EL (cell line): ENCODE measurements at places on chromosomes 5 and 9.

DNA sequence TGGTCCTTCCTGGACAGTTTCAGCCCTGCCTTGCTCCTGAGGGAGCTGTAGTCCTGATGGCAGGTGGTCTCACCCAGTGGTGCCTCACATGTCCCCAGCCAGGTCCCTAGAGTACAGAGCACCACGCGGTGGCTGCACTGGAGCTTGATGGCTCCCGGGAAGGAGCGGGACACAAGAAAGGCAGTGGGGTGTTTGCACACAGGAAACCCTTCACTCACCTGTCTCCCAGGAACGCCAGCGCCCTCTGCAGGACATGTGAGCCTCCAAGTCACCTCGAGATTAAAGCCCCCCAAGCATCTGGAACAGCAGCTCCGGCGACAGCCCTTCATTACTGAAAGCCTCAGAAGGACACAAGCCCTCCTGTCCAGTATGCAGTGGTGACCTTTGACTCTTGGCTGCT lies 19.9 kb upstream of the TMEM250 start:
- DNase-seq: peak; percentile 25

DNA sequence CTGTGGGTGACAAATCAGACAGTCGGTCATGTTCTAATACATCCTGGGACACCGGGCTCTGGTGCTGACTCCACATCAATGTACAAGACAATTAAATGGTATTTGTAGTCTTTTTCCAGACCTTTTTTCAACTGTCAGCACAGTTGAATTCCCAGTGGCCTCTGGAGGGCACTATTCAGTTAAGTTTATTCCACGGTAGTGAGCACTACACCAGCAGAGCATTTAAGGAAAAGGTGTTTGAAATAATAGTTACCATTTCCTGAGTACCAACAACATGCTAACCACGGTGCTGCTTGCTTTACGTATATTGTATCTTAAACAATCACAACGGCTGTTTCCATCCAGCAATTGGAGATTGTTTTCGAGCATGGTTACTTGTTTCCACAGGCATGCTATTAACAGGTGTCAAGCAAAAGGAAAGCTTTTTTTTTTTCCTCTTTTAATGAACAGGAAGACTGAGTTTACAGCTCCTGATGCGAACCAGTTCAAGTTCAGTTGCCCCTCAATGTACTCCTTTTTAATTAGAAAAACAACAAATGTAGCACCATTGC lies 186.7 kb downstream of the PDZD2 start:
- peak; percentile 61 for DNase-seq

- no peak for DNase-seq
Measured at GRCh38 chr5:90056911-90057705, 352.4 kb downstream of the CETN3 start.

DNA sequence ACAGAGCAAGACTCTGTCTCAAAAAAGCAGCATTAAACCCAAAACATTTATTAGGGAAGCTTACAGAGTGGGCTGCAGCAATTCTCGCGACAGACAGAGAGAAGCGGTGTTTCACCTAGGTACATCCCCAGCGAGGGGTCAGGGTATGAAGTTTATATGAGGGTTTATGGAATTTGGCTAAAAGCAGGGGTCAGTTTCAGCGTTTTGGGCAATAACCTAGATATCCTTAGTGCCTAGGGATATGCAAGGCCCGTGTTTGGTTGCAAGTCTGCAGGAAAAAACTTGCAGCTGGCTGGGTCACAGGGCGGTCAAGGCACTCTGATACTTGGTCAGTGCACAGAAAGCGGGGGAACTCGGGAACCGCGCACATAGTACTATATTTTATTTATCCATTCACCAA lies 649 bp upstream of the GLE1 start:
- DNase-seq: peak; percentile 18

DNA sequence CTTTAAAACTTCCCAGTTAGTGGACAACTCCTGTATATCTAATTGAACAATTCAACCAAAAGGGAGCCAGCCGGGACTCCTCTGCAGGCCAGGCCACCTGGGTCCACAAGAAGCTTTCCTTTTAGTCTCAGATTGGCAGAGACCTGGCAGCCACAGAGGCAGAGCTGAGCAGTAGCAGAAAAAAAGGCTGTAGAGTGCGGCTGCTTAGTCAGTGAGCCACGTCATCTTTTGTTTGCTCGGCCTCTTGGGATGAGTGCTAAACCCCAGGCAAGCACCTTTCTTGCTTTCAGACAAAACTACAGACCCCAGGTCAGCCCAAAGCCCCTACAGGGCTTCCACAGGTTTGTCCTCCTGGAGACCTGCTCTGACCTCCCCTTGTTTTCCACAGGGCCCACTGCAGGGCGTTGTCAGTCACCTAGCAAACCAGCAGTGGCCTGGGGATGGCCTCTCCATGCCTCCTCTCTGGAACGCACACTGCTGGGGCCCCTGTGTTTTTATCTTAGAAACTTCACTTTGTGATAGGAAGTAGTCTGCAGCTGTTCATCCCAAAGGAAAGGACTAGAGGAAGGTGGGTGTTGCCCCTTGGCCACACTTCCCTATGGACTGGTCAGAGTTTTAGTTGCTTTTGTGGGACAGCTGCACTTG lies 49.9 kb downstream of the SHB start:
- peak; percentile 82 for DNase-seq

DNA sequence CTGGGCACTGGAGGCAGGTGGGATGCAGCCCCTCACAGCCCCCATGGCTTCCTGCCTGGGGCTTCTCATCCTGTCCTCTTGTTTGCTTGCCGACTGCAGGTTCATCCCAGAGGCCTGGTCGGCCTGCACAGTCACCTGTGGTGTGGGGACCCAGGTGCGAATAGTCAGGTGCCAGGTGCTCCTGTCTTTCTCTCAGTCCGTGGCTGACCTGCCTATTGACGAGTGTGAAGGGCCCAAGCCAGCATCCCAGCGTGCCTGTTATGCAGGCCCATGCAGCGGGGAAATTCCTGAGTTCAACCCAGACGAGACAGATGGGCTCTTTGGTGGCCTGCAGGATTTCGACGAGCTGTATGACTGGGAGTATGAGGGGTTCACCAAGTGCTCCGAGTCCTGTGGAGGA lies 232.7 kb downstream of the ADAMTSL1 start:
- DNase-seq: no peak

DNA sequence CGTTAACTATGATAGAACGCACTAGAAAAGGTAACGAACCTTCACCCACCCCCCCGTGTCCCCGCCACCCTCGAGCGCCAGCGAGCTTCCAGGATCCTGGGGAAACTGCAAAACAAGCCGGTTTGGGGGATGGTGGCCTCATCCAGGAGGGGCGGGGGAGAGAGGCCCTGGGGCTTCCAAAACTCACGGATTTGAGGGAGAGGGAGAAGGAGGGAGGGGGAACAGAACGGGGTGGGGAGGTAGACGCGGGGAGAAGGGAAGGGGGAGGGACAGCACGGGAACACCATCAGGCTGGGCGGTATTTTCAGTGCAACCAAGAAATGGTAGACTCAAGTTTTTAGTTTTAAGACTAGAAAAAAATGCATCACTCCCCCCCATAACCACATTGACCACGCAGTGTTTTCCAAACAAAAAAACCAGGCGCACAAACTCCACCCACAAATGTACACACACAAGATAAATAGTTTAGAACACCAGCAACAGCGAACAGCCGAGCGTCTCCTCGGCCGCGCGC lies 1.4 kb downstream of the NRARP start:
- DNase-seq: no peak

- DNase-seq: no peak
Measured at GRCh38 chr5:149412783-149413476, 33.8 kb upstream of the IL17B start.
